ENCODE measurements at places on chromosomes 12 and 14. TPM values are rescaled to one million over a fixed set of nuclear protein-coding genes. Genes with fewer than 3 reads are reported as not detected.

- no peak for DNase-seq
Observed at GRCh38 chr14:23624830-23625404, 11.2 kb upstream of the DHRS2 start.

DNA sequence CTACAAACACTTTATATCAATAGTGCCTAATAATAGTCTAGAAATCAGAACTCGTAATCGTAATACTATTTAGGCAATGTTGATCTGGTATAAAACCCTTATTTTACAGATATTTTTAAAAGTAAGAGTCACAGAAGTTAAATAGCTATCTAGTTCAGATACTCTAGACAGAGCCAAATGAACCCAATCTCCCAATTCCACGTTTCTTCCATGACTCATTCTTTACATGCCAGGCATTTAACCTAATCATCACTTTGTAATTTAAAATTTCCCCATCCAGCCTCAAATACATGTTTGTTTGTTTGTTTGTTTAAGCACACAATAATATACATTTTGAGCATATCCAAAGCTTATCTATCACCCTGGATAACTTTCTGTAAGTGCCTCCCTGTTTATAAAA is 36.4 kb upstream of the GARIN6 start:
- DNase-seq: no peak

ZFYVE26 gene
- total RNA-seq: 27.6 TPM

DNA sequence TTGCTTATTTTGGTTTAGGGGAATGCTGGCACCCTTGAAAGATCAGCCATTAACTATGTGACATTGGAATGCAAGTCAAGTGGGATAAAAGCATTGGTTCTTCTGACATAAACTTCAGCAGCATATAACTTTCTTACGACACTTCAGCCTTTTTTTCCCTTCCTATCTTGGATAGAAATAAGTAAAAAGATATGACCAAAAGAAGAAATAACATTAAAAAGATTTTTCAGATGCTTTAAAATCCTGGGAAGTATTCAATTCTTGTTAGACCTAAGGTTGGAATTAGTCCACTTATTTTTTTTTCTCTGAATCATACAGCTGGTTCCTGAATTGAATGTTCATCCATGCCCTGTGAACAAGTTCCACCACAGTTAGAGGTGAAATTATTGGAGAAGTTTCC is 85.6 kb upstream of the TSPAN8 start:
- DNase-seq: no peak

DNA sequence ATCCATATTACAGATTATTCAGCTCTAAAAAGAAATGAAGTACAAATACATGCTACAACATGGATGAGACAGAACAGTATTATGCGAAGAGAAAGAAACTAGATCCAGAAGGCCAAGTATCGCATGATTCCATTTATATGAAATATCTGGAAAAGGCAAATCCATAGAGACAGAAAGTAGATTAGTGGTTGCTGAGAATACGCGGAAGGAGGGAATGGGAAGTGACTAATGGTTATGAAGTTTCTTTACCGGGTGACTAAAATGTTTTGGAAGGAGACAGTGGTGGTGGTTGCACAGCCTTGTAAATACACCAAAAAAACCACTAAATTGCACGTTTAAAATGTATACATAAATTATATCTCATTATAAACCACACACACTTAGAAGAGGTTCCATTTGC is 12.5 kb downstream of the PRDM4 start:
- DNase-seq: peak; percentile 73

- DNase-seq: peak; percentile 30
Observed at GRCh38 chr12:31326736-31327659, 1.0 kb upstream of the SINHCAF start.

GRCh38 chr12:57874166-57875108 is 27.9 kb upstream of the CTDSP2 start:
- no peak for DNase-seq

GRCh38 chr14:40028991-40029390 is 596.8 kb upstream of the FBXO33 start:
- DNase-seq: no peak

DNA sequence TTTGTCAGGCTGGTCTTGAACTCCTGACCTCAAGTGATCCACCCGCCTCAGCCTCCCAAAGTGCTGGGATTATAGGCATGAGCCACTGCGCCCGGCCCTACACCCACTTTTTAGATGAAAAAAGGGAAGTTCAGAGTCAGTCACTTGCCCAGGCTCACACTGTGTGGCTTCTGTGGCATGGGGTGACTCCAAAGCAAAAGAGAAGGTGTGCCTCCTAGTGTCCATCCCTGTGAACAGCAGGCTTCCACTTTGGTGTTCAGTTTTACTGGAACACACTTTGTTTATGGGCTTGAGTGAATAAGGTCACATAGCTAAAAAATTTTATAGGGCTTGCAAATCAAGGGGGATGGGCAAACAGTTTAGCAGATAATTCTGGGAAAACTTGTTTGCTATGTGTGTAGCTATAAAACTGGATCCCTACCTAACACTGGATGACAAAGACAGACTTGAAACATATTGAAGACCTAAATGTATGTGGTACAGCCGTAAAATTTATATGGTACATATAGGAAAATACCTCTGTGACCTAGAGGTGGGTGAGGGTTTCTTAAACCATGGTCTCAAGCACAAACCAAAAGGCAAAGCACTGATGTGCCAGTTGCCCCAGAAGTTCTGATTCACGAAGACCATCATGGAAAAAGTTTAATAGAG is 54.9 kb downstream of the EID3 start:
- peak; percentile 75 for DNase-seq

DNA sequence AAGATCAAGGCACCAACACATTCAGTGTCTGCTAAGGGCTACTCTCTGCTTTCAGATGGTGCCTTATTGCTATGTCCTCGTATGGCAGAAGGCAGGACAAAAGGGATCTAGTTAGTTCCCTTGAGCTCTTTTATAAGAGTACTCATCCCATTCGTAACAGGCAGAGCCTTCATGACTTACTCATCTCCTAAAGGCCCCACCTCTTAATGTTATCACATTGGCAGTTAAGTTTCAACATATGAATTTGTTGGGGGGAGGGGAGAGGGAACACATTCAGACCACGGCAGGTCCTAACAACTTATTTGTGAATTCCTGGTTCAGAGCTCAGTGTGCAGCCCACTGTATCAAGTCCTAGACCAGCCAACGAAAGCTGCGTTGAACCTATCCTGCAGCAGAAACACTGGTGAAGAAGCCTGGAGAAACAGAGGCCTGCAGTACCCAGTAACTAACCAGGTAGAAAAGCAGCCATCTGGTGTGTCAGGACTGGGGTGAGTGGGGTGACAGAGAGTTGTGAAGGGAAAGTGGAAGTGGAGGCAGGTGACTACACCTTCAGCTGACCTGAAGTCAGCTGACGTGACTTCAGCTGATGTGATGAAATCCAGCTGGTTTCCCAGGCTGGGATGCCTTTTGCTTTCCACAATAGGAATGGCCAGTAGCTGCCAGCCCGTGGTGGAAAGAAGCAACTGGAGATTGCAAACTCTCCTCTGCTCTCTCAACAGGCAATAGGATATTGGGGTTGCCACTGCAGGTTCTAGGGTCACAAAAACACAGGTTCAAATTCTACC is 101.6 kb upstream of the PLXNC1 start:
- peak; percentile 2 for DNase-seq

GRCh38 chr12:114841557-114842251 is 157.7 kb upstream of the TBX3 start:
- no peak for DNase-seq

MRPL52 gene
- 82.5 TPM for total RNA-seq

NRL gene
- 1.3 TPM for total RNA-seq

GRCh38 chr12:114448618-114448933 is 42.6 kb upstream of the TBX5 start:
- DNase-seq: no peak

DNA sequence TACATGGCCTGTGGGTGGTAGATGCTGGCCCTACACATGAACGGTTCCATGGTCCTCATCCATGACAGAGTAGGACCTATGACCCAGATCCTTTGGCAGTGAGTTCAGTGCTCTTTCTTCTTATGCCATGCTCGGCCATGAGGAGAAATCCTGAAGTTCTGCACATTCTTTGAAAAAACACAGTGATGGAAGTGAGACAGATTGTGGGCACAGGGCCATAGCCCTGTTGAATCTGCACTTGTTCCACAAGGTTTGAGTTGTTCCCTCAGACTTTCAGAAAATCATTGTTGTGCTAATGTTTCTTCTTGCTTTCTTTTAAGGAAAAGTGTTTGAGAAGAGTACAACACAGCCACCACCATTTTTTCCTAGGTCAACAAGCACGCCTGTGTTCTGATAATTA is 180.0 kb downstream of the C12orf75 start:
- DNase-seq: no peak

DNA sequence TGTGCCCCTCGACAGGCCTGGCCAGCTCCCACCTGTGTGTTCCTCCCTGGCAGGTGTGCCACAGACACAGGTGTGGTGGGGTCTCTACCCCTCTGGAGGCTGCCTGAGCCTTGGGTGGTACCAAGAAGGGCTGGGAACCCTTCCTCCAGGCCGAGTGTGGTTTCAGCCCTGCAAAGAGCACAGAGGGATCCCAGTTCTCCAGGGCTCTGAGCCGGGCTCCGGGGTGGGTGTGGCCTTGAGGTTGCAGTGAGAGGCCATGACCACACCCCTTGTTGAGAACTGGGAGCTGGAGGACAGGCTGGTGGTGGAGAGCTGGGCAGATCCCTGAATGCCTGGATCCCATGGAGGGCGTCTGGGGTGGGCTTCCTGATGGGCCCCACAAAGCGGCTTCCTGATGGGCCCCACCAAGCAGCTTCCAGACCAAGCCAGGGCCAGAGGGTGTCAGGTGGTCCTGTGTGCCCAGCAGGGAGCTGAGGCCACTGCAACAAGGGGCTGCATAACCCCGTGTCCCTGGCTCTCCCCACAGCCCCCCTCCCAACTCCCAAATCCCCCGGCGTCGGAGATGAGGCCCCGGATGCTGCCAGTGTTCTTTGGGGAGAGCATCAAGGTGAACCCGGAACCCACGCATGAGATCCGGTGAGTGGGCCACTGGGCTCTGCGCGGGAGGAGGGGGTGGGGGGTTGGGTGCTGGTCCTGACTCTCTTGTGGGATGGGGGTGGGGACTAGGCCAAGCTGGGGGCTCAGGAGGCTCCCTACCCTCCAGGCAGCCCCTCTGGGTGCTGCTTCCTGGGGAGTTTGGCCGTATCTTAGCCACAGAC is 16.6 kb downstream of the RFLNA start:
- DNase-seq: no peak

- DNase-seq: peak; percentile 63
Observed at GRCh38 chr14:65164068-65164824, 61.9 kb upstream of the MAX start.

- DNase-seq: no peak
Observed at GRCh38 chr14:25875475-25875874, 722.4 kb downstream of the NOVA1 start.

GRCh38 chr12:116436561-116437249 is 122.5 kb upstream of the MAP1LC3B2 start:
- DNase-seq: no peak

DNA sequence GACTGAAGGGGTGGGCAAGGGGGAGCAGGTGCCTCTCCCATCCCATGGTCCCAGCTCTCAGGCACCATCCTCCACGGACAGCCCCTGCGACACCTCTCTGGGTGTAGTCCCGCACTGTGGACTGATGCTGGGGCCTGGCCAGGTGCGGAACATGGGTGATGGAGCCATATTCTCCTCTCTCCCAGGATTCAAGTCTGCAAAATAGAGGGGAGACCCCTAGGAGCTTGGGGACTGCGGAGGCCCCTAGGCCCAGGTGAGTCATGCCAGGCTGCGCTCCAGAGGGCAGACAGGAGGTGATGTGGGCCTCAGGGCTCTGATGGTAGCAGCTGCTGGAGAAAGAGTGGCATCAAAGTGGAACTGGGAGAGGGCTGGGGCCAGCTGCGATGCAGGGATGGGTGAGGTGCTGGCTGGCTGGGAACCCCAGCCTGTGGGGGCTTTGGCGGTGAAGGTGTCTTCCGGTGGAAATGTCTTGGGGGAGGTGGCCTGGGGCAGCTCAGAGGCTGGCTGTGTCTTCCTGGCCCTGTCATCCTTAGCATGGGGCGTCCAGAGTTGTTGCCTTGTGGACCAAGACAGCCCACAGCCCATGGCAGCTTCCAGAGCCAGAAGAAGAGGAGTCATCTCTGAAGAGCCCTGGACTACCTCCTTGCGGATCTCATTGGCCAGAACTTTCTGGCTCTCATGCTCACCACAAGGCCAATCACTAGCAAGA is 149.1 kb downstream of the KIF26A start:
- no peak for DNase-seq

PAH gene
- total RNA-seq: not detected

DNA sequence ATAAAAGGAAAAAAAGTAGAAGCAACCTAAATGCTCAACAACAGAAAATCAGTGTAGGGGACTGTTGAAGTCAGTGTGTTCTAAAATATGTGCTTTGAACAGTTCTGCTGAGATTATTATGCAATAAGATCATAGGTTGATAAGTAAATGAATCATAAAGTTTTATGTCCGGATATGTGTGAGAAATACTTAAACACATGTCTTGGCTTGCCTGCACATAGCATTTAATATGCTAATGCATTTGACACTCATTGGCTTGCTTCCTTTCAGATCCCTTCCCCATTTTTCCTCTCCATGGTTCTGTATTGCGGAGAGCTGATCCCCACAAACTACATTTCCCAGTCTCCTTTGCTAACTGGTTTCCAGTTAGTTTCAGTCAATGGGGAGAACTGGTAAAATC is 573.8 kb upstream of the TBX3 start:
- peak; percentile 74 for DNase-seq

- DNase-seq: no peak
Observed at GRCh38 chr14:81342850-81343580, 57.1 kb downstream of the STON2 start.

- no peak for DNase-seq
Observed at GRCh38 chr14:92677087-92677668, 71.2 kb downstream of the LGMN start.

CCDC196 gene
- not detected for total RNA-seq

- DNase-seq: no peak
Observed at GRCh38 chr12:58321414-58321813, 380.0 kb downstream of the ATP23 start.

DNA sequence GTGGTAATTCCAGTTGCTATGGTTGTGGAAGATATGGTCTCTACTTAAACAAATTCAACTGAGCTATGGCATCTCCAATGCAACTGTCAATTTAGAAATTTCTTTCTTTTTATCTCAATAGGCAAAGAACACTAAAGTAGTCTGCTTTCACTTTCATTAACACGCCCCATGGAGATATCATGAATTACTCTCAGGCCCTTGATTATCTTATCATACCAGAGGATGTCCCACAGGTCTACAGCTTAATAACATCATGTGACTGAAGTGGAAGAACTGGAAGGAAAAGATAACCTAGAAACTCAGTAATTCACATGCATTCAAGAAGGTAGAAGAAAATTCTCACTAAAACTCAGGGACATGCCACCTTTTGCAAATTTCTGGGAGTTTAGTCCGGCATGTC is 114.3 kb downstream of the FLRT2 start:
- no peak for DNase-seq

- DNase-seq: no peak
Observed at GRCh38 chr14:89588016-89588415, 171.0 kb upstream of the FOXN3 start.

CIROP gene
- total RNA-seq: not detected

NINJ2 gene
- 0.32 TPM for total RNA-seq

DNA sequence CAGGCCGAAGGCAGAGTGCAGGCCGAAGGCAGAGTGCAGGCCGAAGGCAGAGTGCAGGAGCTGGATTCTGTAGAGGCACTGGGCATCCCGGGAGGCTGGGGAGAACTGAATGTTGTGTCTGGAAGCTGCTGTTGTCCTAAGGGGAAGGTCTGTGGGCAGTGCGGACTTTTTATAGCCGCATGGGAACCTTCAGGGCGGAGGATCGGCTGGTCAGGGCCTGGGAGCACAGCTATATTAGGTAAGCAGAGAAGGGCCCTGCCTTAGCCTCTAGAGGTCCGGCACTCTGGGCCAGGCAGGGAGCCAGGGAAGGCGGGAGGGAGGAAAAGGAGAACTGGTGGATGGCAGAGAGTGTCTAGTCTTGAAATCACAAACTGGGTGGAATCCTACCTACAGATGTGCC is 14.2 kb downstream of the CABP1 start:
- DNase-seq: no peak

DBX2 gene
- total RNA-seq: not detected
